ENCODE measurements at places on chromosomes 2 and 18. TPM values are rescaled to one million over a fixed set of nuclear protein-coding genes. Genes with fewer than 3 reads are reported as not detected.

The STON1 gene
- total RNA-seq, result 1.9 TPM

The CCDC102B gene
- 12.5 TPM for total RNA-seq

The SCN7A gene
- not detected for total RNA-seq

The SIX3 gene
- total RNA-seq, result 0.59 TPM

DNA sequence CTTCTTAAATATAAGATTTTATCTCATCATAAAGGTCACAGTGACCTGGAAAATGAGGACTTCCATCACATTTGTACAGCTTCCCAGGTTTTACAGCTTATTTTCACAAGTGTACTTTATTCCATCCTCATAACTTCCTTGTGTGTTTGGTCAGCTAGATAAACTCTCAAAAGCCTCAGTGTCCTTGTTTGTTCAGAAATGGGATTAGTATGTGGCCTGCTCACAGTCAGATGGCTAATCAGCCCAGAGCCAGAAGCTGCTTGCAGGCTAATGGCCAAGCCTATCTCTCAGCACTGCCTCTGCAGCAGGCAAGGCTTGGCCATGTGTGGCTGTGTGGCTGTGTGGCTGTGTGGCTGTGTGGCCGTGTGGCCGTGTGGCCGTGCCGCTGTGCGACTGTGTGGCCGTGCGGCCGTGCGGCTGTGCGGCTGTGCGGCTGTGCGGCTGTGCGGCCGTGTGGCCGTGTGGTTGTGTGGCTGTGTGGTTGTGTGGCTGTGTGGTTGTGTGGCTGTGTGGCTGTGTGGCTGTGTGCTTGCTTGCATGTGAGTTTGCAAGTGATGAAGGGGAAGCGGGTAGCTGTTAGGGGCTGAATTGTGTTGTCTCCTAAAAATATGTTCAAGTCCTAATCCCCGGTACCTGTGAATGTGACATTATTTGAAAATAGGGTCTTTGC lies 233.0 kb upstream of the TNP1 start:
- H3K27me3 ChIP-seq, result no peaks in the 10 kb centered on the region
- no peaks in the 10 kb centered on the region for H3K36me3 ChIP-seq
- no peak overlapping the region for H3K4me3 ChIP-seq
- H3K27ac ChIP-seq, result no peak overlapping the region
- peaks cover 12% of the 10 kb centered on the region for H3K4me1 ChIP-seq
- no peak for DNase-seq

- H3K27me3 ChIP-seq, result no peaks in the 10 kb centered on the region
- peaks cover 77% of the 10 kb centered on the region for H3K36me3 ChIP-seq
- no peak overlapping the region for H3K27ac ChIP-seq
- no peak overlapping the region for H3K4me3 ChIP-seq
- DNase-seq, result no peak
- H3K4me1 ChIP-seq, result peaks cover 7% of the 10 kb centered on the region
Measured at GRCh38 chr2:165903406-165903805, 50.2 kb downstream of the TTC21B start.

DNA sequence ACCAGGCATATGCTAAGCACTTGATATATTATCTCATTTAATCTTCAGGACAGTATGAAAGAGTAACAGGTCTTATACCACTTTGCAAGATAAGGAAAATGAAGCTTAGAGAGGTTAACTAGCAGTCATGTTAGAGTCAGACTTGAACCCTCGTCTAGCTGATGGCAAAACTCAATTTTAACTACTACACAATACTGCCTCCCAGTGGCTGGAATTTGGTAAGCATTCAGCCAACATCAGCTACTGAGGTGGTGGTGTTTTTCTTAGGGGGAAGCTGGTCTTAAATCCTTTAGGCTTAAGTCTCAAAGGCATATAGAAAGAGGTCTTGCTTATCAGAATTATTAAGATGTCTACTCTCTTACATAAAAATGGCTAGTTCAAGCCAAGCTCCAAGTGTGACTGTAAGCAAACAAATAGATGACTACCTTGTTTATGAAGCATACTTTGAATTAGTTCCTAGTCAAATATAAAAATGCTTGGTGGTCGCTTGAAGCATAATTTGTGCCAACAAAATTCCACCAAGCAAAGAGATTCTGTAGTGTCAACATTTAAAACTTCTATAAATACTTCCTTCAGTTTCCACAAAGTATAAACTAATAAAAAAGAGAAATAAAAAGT lies 325.4 kb upstream of the FIGN start:
- H3K4me1 ChIP-seq, result no peaks in the 10 kb centered on the region
- no peak overlapping the region for H3K4me3 ChIP-seq
- H3K27ac ChIP-seq, result no peak overlapping the region

GRCh38 chr2:12694990-12695774 lies 21.6 kb upstream of the TRIB2 start:
- no peaks in the 10 kb centered on the region for H3K36me3 ChIP-seq
- no peak for DNase-seq
- H3K4me3 ChIP-seq, result no peak overlapping the region
- H3K27ac ChIP-seq, result no peak overlapping the region

DNA sequence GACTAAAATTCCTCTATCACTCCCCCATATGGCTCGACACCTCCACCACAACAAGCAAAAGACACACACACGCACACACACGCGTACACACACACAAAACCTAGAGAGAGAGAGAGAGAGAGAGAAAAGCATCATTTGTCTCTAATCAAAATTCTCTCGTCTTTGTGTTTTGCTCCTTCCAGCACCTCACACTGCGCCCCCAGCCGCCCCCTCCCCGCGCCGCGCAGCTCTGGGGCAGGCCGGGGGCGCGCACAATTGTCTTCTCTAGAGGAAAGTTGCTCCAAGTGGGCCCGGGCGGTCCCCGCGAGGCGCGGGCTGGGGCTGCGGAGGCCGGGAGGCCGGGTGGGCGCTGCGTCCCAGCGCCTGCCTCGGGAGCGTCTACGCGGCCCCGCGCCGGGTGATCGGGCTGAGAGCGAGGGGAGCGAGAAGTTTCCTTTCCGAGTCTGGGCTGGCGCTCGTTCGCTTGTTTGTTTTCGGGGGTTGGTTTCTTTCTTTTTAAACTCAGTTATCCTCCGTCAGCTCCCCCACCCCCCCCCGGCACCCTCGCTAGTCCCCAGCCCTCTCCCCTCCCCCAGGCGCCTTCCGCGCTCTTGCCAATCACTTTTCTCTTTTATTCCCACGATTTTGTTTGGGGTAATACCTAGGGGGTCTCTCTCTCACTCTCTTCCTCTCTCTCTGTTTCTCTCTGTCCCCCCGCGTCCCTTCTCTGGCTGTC lies 4.1 kb downstream of the ZEB2 start:
- peak overlapping the region; percentile 66 for H3K4me3 ChIP-seq
- H3K36me3 ChIP-seq, result peaks cover 38% of the 10 kb centered on the region
- DNase-seq, result peak; percentile 77
- peaks cover 27% of the 10 kb centered on the region for H3K4me1 ChIP-seq
- H3K27me3 ChIP-seq, result no peaks in the 10 kb centered on the region

DNA sequence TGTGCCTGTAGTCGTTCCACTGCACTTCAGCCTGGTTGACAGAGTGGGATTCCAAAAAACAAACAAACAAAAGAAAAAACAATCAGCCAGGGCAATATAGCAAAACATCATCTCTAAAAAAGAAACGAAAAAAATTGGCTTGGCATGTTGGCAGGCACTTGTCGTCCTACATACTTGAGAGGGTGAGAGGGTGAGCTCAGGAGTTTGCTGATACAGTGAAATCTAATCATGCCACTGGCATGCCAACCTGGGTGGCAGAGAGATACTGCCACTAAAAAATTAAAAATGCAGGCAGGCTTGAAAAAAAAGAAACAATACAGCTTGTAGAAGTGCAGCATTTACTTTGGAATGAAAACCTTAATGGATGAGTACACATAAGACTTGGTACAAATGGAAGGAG lies 282.9 kb upstream of the RGPD4 start:
- no peaks in the 10 kb centered on the region for H3K27me3 ChIP-seq
- no peak for DNase-seq
- H3K4me3 ChIP-seq, result no peak overlapping the region

DNA sequence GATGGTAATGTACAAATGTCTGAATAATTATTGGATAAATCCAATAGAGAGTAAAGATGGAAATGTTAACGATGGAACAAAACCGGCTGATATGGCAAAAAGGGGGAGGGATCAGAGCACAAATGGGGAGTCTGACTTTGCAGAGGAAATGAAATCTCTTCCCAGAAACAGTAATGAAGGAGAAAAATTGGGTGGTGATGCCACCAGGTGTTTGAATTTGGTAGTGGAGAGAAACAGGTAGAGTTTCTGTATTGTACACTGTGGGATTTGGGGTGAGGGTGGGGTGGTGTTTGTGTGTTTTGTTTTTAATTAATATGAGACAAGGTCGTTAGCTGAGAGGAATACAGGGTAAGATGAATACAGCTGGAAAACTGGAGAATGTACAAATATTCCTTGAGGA lies 20.4 kb upstream of the XDH start:
- no peak for DNase-seq
- no peaks in the 10 kb centered on the region for H3K36me3 ChIP-seq
- no peak overlapping the region for H3K27ac ChIP-seq
- H3K4me1 ChIP-seq, result no peaks in the 10 kb centered on the region
- no peak overlapping the region for H3K4me3 ChIP-seq

- H3K4me3 ChIP-seq, result no peak overlapping the region
- no peaks in the 10 kb centered on the region for H3K36me3 ChIP-seq
- H3K27me3 ChIP-seq, result no peaks in the 10 kb centered on the region
- peak; percentile 42 for DNase-seq
- no peaks in the 10 kb centered on the region for H3K4me1 ChIP-seq
Measured at GRCh38 chr2:28155627-28156026, 237.0 kb upstream of the FOSL2 start.

- no peaks in the 10 kb centered on the region for H3K36me3 ChIP-seq
- no peak overlapping the region for H3K4me3 ChIP-seq
- no peaks in the 10 kb centered on the region for H3K4me1 ChIP-seq
- no peaks in the 10 kb centered on the region for H3K27me3 ChIP-seq
- peak; percentile 59 for DNase-seq
Measured at GRCh38 chr18:47050468-47050867, 15.0 kb upstream of the ELOA2 start.

DNA sequence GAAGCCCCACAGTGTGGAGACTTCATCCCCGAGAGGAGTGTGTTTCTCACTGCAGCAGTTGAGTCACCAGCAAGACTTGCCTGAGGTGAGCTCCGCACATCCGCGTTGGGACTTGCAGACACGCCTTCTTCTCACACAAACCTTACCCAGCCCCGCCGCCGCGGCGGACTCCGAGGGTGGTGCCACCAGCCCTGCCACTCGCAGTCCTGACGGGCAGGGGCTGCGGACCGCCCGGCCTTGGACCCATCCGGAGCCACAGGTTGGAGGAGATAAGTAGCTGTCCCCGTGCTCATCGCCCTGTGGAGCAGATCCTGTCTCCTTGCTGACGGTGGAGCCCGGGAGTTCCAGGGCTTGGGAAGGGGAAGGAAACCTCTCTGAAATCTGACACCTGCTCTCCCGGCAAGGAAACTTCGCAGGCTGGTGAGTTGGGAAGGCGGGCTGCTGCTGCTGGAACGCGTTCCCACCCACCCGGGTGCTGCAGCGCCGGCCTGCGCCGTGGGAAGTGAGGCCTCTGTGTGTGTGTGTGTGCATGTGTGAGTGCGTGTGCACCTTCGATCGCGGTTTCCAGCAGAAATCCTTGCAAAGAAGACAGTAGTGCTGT lies at the start of gene RAB27B:
Gene RAB27B (plus strand): TSS at position 197 of the 601 bp plus-strand sequence. CDS start 49,109 bp downstream, outside the sequence.
- H3K4me3 ChIP-seq, result peak within 1 kb of the TSS; percentile 41
- peaks cover 5% of the 10 kb centered on the region for H3K27me3 ChIP-seq
- peak; percentile 68 for DNase-seq
- H3K4me1 ChIP-seq, result no peaks in the 10 kb centered on the region
- H3K36me3 ChIP-seq, result no peaks in the 10 kb centered on the region

DNA sequence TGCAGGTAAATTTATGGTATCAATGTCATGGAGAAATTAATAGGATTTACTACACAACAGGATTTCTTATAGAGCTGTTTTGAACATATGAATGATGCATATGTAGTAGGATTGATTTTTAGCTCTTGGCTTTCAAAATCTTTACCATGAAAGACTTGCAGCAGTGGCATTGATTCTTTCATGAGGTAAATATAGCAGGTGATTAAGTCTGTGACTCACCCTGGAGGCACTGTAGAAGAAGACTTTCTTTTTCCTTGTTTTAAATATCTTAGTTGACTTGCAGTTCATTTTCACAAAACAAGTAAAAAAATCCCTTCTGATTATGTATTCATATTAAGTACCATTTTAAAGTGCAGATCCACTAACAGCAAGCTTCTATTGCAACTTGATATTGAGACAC lies 463.0 kb downstream of the FBXO15 start:
- H3K36me3 ChIP-seq, result no peaks in the 10 kb centered on the region
- no peaks in the 10 kb centered on the region for H3K27me3 ChIP-seq
- no peak for DNase-seq
- H3K4me1 ChIP-seq, result no peaks in the 10 kb centered on the region

GRCh38 chr2:136013955-136014354 lies 28.5 kb upstream of the DARS1 start:
- no peaks in the 10 kb centered on the region for H3K36me3 ChIP-seq
- no peak overlapping the region for H3K27ac ChIP-seq
- no peak overlapping the region for H3K4me3 ChIP-seq
- H3K27me3 ChIP-seq, result peaks cover 7% of the 10 kb centered on the region
